ENCODE measurements at places on chromosomes 6 and 20.

DNA sequence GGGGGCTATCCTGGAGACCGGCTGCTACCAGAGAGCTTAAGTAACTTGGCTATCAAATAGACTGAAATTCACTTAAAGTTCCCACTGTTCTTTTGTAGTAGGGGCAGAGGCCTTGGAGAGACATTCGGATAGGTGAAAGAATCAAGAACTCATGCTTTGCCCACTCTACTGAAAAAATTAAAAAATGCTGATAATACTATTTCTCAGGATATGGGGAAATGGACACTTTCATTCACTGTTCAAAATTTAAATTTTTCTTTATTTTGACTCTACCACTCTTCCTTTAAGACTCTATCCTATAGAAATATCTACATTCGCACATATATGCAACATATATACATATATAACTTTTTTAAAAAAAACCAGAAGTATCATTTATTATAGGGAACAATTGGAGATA, 117.8 kb upstream of the CHD6 start:
- no peak for DNase-seq

GRCh38 chr6:137241481-137242038, 22.4 kb upstream of the IFNGR1 start:
- no peak for DNase-seq

DNA sequence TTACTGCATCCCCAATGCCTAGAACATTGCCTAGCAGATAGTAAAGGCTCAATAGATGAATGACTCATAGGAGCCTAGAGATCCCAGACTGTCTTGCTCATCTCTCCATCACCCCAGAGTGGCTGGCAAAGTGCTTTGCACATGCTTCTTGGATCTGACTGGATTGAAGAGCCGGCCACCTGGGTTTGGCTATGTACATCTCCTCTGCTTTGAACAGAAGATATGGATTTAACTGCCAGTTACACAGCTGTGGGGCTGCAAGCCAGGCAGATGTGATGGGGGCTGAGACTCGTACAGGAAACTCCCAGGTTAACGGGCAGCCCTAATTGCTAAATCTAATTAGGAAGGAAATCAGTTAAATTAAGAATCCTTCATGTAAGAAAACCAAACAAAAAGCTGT, 28.6 kb downstream of the MYLIP start:
- DNase-seq: no peak

GRCh38 chr6:26305641-26305969, 59.4 kb upstream of the BTN3A2 start:
- DNase-seq: no peak

- DNase-seq: no peak
Observed at GRCh38 chr6:162468326-162468725, 259.2 kb downstream of the PRKN start.

GRCh38 chr6:11814106-11814505, 35.5 kb upstream of the ADTRP start:
- no peak for DNase-seq

DNA sequence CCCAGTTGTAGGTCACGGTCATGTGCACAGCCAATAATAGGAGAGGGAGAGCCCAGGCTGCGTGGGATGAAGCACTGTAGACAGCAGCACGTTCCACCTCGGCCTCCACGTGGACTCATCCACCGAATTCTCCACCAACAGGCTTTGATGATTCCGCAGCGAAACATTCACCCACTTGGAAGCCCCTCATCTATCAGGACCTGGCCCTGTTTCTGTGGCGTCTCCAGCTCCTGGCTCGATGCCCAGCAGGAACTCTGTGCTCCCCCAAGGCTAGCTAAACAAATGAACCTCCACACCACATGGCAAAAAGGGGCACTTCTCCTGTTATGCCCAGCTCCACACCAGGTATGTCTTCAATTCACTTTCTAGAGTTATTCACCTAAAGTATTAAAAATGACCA, 237.9 kb upstream of the PDE10A start:
- no peak for DNase-seq

DNA sequence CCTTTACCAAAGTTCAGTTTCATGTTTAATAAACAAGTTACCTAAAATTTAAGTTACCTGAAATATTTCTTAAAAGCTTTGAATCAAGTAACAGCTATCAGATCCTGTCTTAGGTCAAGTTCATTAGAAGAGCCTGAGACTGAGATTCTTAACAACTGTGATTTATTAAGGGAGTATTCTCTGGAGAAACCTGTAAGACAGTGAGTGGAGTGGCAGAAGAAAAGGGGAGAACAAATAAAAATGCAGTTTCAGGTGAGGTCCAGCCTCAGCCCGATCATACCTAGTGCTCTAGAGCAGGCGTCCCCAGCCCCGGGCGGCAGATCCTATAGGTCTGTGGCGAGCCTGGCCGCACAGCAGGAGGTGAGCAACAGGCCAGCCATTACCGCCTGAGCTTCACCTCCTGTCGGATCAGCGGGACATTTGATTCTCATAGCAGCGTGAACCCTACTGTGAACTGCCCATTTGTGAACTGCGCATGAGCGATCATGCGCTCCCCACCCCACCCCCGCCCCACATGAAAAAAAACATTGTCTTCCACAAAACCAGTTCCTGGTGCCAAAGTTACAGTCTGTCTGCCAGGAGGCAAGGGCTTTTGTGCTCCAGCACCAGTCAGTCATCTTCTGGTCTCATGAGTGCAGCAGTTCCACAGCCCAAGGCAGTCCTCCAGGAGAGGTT, 59.2 kb upstream of the ADGRB3 start:
- DNase-seq: no peak

DNA sequence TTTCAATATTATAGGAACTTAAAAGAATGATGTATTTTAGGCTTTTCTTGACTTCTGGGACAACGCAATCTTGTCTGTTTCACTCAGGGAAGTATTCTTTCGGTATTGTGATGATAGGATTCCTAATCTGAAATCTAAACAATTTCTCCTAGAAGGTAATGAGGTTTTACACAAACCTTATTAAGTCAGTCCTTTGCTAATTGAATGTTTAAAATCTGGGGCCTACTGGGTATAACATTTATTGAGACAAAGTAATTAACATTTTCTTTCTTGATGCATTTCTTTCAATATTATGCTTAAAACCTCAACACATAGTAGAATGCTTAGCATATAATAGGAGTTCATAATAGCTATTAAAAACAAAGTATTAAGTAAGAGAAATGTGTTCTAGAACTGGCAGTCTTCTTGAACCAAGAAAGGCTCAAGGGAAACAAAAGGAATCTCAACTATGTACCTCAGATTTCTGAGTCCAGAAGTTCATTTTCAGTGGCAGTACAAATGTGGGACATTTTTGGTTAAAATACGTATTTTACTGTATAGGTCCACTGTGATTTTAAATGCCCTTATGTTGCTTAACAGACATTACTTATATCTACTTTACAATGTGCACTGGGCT, 121.4 kb upstream of the BMP2 start:
- DNase-seq: no peak

DNA sequence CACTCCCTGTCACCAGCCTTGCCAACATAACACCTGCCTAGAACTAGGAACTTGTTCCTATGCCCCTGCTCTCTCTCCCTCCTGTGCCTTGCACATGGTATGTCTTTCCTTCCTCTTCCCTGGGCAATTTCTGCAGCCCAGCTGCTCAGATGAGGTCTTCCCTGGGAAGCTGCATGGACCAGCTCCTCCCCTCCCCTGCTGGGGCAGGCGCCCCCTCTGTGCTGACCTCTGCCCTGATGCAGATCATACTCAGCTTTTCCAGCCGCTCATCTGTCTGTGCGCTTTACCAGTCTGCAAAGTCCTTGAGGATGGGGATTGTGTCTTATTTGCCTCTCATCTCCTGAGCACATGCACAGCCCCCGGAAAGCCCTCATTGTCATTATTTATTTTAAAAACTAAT, 161.8 kb downstream of the SCML4 start:
- no peak for DNase-seq

DNA sequence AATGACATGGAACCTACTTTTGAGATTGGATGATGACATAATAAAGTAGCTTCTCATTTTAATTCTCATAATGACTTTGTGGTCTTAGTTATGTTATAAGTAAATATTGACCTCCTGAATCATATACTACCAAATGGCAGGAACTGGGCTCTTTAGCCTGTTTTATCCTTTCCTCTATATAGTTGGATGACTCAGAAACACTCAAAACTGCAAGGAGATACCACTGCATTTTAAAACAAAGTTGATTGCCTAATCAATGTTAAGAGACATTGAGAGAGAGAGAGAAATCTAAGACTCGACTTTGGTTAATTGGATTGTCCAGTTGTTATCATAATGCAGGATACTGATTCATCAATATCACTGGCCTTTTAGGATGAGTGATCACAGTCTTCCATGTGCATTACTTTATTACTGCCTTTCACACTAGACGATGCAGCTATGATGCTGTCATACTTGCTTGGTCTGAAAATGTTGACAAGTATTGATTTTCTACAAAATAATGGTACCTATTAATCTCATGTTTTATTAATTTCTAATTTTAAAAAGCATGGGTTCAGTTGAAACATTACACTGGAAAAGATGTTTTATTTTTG, 320.0 kb downstream of the NKAIN2 start:
- DNase-seq: no peak

DNA sequence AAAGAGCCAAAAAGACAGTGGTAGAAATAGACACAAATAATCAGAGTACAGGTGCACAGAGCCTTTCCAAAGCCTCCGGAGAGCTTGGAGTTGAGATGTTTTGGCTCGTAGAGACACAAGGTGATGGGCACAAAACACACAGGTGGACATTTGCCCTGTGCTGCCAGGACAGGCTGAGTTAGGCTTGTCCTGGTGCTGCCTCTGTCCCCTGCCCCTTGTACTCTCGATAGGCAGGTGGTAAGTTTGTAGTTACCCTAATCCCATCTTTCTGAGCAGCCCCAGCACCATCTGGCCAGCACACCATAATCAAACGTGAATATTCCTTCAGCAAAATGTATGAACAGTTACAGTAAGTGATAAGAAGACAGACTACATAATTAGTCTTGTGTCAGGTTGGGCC, 95.5 kb downstream of the FOXC1 start:
- no peak for DNase-seq

DNA sequence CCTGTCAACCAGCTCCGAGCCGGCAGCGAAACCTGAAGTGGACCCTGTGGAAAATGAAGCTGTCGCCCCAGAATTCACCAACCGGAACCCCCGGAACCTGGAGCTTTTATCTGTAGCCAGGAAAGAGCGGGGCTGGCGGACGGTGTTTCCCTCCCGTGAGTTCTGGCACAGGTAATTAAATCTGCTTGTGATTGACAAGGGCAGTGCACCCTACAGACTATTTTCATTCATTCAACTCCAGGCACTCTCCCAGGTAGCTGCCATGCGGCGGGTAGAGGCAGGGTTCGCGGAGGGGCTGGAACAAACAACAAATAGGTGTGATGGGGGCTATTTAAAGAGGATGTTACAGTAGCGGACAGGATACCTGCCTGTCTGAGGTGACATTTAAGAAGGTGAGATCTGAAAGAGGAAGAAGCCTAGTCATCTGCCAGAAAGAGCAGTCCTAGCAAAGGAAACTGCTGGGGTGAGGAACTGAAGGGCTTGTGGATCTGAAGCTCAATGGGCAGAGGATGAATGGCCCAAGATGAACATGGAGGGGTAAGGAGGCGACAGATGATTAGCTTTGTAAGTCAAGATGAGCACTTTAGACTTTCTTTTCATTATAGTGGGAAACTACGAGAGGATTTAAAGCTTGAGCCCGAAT, 810 bp downstream of the MRPL18 start:
- DNase-seq: no peak

- DNase-seq: no peak
Observed at GRCh38 chr6:130560231-130560630, 194.4 kb downstream of the TMEM200A start.

- no peak for DNase-seq
Observed at GRCh38 chr6:31143148-31143547, 4.3 kb upstream of the PSORS1C2 start.

DNA sequence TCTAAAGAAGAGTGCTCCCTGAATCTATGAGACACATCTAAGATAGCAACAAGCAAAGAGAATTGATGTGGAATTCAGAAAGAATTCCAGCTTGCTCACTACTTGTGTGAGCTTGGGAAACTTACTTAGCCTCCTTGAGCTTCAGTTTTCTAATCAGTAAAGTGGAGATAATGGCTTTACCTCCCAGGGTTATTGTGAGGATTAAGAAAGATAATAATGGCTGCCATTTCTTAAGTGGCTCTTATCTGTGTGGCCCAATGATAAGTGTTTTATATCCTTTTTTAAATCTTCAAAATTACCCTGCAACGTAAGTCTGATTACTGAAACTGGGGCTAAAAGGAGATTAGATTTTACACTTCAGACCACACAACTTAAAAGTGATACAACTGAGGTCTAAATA, 418.5 kb downstream of the LMBRD1 start:
- no peak for DNase-seq

- DNase-seq: no peak
Observed at GRCh38 chr6:109824105-109824504, 133.0 kb downstream of the FIG4 start.

DNA sequence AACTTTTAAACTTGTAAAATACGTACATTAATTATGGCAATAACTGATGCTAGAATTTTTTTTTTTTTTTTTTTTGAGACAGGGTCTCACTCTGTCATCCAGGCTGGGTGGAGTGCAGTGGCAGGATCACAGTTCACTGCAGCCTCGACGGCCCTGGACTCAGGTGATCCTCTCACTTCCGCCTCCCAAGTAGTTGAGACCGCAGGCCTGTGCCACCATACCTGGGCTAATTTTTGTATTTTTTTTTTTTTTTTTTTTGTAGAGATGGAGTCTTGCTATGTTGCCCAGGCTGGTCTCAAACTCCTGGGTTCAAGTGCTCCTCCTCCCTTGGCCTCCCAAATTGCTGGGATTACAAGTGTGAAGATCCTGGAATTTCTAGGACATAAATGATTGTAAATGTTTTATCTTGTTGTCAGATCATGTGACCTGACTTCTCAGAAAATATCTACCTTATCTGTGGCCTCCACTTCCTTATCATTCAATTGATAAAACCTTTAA, 2.2 kb upstream of the CD2AP start:
- no peak for DNase-seq

DNA sequence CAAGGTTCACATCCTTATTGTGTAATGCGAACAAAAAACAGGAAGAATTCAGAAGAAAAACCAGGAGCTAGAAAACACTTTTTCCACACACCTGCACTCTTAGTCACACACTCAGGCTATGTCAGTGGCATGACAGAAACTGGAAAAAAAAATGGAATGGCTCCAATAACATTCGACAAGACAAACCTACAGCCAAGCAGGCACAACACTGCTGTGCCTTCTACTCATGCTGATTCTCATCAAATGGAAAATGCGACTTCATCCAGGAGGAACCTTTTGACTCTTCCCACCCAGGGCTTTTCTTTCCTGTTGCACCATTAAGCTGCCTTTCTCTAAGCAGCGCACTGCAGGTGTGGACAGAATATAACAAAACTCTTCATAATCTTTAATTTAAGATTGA, 163.2 kb upstream of the BTBD3 start:
- DNase-seq: no peak

- no peak for DNase-seq
Observed at GRCh38 chr6:148392671-148393070, 50.0 kb downstream of the SASH1 start.

All from mucosa of descending colon (tissue), 3 donors.